Stimulated activated CD8-positive, alpha-beta memory T cell treated with anti-CD3 and anti-CD28 coated beads, Interleukin-7, amount 100 ng/mL, for 48 hours (primary cell): ENCODE measurements at places on chromosomes 7 and 10.

DNA sequence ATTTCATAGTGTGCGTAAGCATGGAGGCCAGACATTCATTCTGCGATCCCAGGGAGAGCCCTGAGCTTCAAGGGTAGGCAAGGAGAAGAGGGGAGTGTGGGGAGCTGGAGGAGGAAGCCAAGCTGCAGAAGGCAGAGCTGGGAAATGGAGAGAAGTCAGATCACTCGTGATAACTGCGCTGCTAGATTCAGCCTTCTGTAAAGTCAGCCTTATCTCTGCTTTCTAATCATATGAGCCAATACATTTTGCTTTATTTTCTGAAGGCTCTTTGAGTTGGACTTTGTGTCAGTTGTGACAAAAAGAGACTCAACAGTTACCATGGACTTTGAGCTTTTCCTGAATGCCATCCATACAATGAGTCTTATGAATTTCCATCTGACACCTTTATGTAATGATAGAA, 61.7 kb upstream of the CREB5 start:
- no peak for DNase-seq

- DNase-seq: no peak
These were observed 64.9 kb downstream of the IKZF1 start for GRCh38 chr7:50369143-50370026.

- no peak for DNase-seq
These were observed 605 bp downstream of the SUFU start for GRCh38 chr10:102504179-102504975.

GRCh38 chr10:91378061-91378460, 32.1 kb upstream of the HECTD2 start:
- DNase-seq: no peak

DNA sequence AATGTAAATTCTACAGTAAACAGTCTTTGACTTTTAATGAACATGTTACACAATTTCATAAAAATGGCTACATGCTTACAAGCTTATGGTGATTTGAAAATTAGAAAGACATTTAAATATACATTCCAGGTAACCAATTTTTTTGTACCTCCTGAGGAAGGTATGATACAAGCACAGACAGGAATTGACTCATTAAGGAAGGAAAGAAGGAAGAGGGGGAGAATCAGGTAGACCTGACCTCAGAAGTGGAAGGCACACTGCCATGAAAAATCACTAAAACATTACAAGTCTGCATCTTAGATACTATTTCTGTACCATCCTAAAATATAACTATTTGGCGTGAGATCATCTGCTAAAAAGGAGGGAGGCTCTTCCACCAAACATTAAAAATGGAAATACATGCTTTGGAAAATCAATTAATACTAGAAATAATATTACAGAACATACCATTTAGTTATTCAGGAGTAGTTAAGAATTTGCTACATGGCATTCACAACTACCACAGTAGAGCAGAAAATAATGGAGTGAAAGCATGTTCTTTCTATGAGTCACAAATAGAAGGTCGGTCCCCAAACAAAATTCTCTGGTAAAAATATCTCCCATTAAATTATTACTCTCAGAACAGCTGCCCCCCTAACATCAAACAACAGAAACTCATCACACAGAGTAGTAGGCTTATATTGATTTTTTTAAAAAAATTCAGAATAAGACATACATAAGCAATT, 15.2 kb downstream of the RAB11FIP2 start:
- DNase-seq: no peak

GRCh38 chr10:79237454-79238157, 109.7 kb upstream of the PPIF start:
- no peak for DNase-seq

DNA sequence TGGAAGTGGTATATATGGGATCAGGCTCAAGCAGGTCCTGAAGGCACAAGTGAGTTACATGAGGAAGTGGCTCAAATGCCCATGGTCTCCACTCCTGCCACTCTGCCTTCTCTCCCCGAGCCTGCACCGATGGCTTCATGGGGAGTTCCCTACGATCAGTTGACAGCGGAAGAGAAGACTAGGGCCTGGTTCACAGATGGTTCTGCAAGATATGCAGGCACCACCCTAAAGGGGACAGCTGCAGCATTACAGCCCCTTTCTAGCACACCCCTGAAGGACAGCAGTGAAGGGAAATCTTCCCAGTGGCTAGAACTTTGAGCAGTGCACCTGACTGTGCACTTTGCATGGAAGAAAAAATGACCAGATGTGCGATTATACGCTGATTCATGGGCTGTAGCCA, 95.3 kb downstream of the HOXA1 start:
- no peak for DNase-seq

DNA sequence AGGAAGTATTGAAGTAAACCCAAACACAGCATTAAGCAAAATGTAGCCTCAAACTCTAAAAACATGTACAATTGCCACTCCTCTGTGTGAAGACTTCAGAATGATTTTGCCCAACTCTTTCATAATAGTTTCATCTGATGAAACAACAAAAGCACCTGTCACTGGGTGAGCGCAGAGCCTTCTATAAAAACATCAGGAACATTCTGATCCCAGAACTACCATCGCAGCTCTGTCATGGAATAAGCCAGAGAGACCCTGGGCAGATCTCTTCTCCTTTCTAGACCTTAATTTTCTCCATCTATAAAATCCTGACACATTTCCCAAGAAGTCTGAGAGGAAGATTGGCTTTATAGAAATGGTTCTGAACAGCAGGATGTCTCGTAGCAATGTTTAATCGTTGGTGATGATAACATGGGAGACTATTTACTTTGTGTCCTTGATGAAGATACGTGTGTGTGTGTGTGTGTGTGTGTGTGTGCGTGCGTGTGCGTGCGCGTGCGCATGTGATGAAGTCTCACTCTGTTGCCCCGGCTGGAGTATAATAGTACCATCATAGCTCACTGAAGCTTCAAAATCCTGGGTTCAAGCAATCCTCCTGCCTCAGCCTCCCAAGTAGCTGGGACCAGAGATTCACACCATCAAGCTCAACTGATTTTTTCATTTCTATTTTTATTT, 198.0 kb downstream of the KIAA1217 start:
- no peak for DNase-seq

DNA sequence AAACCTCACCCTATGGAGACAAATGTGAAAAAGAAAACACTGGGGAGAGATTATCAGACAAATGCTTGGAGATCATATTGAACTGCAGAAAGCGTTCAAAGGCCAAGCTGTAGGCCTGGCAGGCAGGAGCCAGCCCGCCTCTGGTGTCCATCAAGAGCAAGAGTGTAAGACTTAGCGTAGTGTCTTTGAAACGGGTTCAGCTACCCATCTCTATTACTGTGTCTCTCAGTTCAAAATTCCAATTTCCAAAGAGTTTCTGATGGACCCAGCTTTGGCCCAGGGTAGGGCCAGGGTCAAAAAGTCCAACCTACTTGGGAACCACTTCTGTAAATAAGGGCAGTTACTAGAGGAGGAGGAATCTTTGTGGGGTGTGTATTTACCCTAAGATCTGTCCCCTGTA, 45.4 kb upstream of the HBP1 start:
- no peak for DNase-seq

- no peak for DNase-seq
These were observed 81.4 kb upstream of the GJD4 start for GRCh38 chr10:35523670-35524225.

GRCh38 chr10:8034466-8035005, 20.0 kb upstream of the GATA3 start:
- no peak for DNase-seq

DNA sequence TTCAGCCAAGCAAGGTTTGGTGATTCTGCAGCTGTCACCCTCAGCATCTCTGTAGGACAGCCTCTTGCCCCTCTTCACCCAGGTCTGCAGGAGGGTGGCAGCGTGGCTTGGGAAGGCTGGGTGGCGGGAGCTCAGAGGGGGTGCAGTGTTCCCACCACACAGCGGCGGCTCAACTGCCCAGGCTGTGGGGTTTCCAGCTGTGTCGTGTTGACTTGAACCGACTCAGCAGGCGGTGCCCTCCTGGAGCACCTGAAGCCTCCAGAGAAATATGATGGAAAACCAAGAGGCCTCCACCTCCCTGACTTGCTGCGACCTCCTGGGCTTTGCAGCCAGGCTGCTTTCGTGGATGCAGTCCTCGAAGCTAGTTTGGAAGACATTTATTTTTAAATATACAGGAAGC, 68.0 kb upstream of the KLF6 start:
- no peak for DNase-seq

GRCh38 chr10:125057158-125058001, 103.0 kb downstream of the CTBP2 start:
- DNase-seq: no peak

- DNase-seq: no peak
These were observed 2.1 kb upstream of the FLNC start for GRCh38 chr7:128827971-128828711.

DNA sequence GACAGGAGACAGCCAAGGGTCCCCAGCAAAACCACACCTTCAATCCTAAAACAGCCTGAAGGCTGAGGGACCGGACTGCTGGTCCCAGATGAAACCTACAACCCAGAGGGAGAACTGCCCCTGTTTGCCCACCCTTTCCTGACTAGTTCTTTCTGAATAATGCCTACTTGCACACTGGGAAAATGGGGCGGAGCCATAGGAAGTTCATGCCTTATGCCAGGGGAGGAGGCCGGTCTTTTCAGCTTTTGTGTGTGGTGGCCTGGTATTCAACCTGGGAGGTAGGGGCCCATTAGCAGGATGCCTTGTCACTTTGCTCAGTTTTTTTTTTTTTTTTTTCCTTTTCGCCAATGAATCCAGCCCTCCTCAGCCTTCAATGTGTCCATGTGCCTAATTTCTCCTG, 20.7 kb downstream of the TOMM7 start:
- DNase-seq: no peak

GRCh38 chr7:74029089-74029785, 1.3 kb downstream of the ELN start:
- no peak for DNase-seq

GRCh38 chr7:70602117-70602516, 529.8 kb upstream of the GALNT17 start:
- no peak for DNase-seq

GRCh38 chr10:54710918-54711317, 90.1 kb downstream of the PCDH15 start:
- DNase-seq: no peak

- DNase-seq: no peak
These were observed 363.4 kb downstream of the KCNMA1 start for GRCh38 chr10:77274046-77274795.

- DNase-seq: no peak
These were observed 223.9 kb downstream of the GPR158 start for GRCh38 chr10:25398680-25399079.

- no peak for DNase-seq
These were observed 172.6 kb downstream of the LRRTM3 start for GRCh38 chr10:67098461-67098860.

GRCh38 chr7:122256046-122256445, 48.5 kb downstream of the FEZF1 start:
- DNase-seq: no peak

DNA sequence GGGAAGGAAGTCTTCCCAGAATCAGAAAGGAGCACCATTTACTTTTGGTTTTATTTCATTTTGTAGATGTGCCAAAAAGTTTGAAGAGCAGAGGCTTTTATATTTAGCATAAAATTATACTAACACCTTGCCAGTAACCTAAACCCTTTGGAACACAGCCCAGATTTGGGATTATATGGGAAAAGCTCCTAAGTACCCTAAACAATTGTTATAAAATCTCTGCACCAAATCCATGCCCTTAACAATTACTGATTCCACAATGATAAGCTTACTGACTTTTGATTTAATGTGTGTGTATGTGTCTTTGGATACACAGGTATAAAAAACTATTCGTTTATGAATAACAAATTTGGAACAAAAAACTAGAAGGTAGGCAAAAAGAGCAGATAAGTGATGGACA, 39.0 kb upstream of the TMEM229A start:
- no peak for DNase-seq

DNA sequence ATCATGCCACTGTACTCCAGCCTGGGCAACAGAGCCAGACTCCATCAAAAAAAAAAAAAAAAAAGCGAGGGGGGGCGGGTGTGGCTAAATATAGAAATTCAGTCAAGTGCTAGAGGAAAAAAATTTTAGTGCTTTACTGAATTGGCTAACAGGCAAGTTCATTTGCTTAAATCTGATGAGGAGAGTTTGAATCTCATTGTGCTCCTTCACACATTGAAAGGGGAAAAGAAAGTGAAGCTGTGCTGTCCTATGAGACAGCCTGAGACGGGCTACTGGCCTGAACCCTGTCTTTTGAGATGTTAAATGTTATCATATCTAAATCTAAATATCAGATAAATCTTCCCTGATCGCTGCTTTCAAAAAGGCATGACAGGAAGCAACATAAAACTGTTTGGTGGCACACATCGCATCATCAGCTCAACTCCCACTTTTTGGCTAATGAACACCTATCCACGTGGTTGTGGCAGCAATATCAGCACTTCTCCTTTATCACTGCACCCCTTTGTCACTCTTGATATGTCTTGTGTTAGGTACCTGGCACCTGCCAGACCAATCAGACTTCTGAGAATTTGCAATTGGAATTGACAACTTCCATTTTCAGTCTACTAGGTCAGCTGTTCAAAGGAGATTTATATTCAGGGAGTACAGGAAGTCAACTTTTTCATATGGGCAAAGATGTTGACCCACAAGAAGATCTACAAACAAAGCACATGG, 14.0 kb upstream of the IFIT1B start:
- no peak for DNase-seq

GRCh38 chr10:110147961-110148360, 59.4 kb upstream of the MXI1 start:
- no peak for DNase-seq

GRCh38 chr10:3406556-3406955, 234.0 kb upstream of the PITRM1 start:
- no peak for DNase-seq

- no peak for DNase-seq
These were observed 17.9 kb upstream of the CCSER2 start for GRCh38 chr10:84310470-84310869.

- DNase-seq: no peak
These were observed 5.5 kb downstream of the ADCK2 start for GRCh38 chr7:140678081-140678815.

GRCh38 chr7:112654322-112655216, 135.6 kb downstream of the TMEM168 start:
- no peak for DNase-seq

- no peak for DNase-seq
These were observed 51.7 kb upstream of the NEBL start for GRCh38 chr10:20948686-20949327.

GRCh38 chr7:27183682-27184336, 1.2 kb downstream of the HOXA11 start:
- DNase-seq: no peak

GRCh38 chr10:103736763-103737162, 118.6 kb downstream of the SH3PXD2A start:
- DNase-seq: no peak
